ENCODE measurements at places on chromosomes 6 and 20.
A peak's percentile ranks its signal among the peaks of the same experiment; 100 is the strongest.

GRCh38 chr20:5504061-5504739 lies 187.4 kb upstream of the PROKR2 start:
- DNase-seq, result peak; percentile 96

DNA sequence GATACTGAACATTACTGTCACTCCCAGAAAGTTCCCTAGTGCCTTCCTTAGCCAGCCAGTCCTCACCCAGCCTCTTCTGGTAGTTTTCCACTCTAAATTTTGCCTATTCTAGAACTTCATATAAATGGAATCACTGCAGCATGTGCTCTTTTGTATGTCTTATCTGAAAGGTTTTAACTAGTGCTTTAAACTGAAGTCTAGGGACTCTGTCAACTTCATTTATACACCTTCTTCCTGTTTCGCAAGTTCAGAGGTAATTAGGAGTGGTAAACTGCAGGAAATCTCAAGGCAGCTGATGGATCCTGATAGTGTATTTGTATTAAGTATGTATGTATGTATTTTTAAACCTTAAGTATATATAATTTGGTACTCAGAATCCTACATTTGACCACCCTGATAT lies 94.3 kb downstream of the TCP11 start:
- DNase-seq, result peak; percentile 31

- no peak for DNase-seq
Observed at GRCh38 chr6:162862941-162863340, 135.2 kb downstream of the PACRG start.

GRCh38 chr20:4256874-4257273 lies 241.5 kb upstream of the RNF24 start:
- no peak for DNase-seq

- no peak for DNase-seq
Observed at GRCh38 chr6:111796310-111796918, 76.8 kb downstream of the FYN start.

DNA sequence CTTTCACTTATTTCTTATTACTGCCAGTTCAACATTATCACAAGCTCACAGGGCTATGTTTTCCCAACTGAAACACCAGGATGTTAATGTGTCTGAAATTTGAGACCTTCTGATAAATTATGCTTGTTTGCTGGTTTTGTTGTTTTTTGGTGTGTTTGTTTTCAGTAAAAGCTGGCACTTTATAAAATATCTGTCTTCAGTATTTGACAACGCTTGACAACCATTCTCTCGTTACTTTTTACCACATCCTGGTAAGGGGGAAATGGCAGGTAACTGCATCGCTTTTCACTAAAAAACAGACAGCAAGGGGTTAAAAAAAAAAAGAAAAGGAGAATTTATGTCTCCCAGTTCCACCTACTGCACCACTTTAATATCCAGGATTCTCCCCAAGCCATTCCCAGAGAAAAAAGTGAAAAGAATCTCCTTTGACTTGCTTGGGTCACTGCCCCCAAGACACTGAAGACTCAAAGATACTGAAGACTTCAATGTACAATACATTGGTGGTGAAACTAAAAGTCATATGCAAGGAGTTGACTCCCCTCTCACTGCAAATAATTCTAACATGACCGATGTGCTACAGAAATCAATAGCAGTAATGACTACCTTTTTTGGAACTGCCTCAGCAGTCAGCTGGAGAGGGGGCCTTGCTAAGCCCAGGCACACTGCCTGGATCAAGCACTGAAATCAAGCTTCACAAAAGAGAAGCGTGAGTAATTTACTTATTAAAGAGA lies 88.9 kb downstream of the HIVEP2 start:
- no peak for DNase-seq

GRCh38 chr6:26158581-26159356 lies 71.5 kb downstream of the HFE start:
- DNase-seq, result no peak

- DNase-seq, result no peak
Observed at GRCh38 chr6:2285510-2285909, 40.1 kb upstream of the GMDS start.

- no peak for DNase-seq
Observed at GRCh38 chr6:52994839-52995088, 320 bp downstream of the GSTA4 start.

DNA sequence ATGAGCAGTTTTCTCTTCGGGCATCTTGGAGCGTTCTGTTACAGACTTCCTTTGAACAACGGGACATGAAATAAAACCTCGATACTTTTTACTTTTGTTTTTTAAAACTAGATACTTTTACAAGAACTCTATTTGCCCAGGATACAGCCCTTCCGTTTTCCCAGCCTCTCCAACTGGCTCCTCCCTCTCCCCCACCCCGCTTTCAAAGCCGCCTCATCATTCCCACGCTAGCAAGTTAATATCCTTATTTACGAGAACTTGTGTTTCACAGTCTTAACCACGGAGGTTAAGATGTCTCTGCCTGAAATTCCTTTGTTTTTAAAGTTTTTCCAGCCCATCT lies 241 bp upstream of the CFAP206 start:
- DNase-seq, result no peak

- DNase-seq, result no peak
Observed at GRCh38 chr6:5141046-5141445, 55.9 kb downstream of the PPP1R3G start.
